Esophagus squamous epithelium (tissue), 5 donors: ENCODE measurements at places on chromosomes 16 and 17.

GRCh38 chr16:50806099-50807062 lies 64.5 kb downstream of the CYLD start:
- peak; percentile 19 for DNase-seq

DNA sequence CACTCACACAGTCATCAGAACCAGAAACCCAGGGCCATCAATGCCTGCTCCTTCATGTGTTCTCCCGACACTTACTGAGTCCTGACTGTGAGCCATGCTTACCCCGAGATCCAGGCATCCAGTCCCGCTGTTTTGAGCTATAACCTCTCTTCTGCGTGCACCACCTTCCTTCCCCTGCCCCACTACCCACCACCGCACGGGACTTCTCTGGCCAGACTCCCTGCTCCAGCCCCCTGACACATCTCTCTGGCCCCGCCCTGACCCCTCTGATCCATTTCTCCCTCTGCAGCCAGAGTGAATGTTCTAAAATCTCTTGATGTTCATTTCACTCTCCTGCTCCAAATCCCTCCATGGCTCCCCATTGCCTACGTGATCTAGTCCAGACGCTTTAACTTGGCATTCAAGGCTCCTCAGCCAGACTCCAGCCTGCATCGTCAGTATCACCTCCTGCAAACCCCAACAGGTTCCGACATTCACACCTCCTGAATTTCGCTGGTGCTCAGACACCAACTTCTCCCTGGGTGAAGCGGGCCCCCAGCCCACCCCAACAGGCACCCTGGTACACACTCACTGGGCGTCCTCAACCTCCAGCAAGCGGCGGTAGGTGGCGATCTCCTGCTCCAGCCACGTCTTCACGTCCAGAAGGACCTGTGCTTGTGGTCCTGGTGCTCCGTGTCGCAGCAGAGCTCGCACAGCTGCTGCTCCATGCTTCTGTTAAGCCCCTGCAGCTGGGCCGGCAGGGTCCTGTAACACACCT lies 3.1 kb upstream of the KRT17 start:
- no peak for DNase-seq

GRCh38 chr16:12754824-12755543 lies 48.7 kb downstream of the CPPED1 start:
- DNase-seq = no peak

DNA sequence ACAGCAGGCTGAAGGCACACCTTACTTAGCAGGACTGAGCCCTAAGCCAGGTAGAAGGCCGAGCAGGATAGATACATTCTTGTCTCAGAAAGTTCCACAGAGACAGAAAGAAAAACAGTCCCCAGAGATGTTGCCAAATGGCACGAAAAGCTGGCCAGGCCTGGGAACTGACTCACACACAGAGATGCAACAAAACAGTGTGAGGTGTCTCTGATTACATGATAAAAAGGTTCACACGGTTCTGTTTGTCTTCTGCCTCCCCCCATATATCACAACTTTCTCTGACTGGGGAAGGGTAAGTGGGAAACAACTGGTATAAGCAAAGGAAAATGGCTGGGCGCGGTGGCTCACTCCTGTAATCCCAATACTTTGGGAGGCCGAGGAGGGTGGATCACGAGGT lies 1.7 kb downstream of the WBP2 start:
- DNase-seq = no peak

- DNase-seq = no peak
These were observed 2.7 kb downstream of the MAPT start for GRCh38 chr17:45896803-45897693.

DNA sequence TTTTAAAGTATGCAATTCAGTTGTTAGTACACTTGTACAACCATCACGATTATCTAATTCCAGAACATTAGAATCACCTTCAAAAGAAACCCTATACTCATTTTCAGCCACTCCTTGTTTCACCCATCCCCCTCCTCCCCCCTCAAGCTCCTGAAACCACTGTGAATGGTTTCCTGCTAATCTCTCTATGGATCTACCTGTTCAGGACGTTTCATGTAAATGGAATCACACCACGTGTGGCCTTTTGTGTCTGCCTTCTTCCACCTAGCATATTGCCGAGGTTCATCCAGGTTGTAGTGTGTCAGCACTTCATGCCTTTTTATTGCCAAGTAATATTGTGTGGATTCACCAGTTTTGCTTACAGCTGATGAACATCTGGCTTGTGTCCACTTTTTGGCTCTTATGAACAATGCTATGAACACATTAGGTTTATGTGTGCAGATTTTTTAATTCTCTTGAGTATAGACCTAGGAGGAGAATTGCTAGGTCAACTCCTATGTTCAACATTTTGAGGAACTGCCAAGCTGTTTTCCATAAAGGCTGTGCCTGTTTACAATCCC lies 17.8 kb downstream of the EIF4A3 start:
- DNase-seq = no peak

DNA sequence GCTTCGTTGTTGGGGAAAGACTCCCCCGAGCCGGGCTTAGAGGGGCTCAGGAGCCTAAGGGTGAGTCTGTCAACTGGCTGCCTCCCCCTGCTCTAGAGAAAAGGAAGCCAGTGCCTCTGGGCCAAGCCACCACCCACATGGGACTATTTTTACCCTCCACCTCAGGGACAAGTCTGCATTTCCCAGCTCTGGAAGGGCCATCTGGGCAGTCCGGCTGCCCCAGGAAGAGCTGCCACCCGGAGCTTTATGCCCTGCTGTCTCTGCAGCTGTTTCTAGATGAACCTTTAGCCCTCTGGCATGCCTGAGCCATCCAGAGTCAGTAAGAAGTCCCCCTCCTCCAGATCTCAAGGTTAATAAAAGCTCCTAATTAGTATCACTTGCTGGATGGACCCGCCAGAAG lies 5.3 kb upstream of the RPRML start:
- no peak for DNase-seq

DNA sequence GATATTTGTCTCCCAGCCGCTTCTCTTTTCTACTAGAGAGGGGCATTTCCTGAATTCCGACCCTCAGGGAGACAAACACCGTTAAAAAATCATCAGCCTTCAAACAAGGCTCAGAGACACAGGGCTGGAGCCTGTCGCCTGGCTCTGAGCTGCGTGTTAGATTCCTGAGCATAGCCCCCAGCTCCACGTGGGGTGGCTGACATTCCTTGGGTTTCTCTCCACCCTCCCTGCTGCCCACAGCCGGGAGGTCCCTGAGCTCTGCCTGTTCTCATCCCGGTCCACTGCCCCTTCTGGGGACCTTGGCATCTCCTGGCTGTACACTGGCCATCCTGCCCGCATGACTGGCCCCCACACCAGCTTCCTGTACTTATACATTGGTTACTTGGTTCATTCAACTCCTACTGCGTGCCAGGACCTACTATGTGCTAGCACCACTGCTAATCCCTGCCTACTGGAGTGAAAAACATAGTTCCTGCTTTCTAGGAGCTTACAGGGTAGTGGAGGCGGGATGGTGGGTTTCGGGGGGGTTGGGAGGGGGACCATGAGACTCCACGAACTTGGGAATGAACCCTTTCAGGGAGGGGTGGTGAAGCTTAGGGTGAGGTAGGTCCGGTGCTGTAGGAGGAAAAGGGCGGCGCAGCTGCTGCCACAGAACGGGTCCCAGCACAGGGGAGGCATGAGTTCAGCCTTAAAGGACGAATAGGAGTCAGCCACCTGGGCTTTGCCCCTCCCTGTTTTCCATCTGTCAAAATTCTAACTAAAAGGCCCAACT lies 52.1 kb upstream of the TMEM132E start:
- DNase-seq = no peak
